ENCODE measurements at places on chromosomes 3 and 15.

GRCh38 chr15:89633585-89633984, 21.7 kb downstream of the KIF7 start:
- DNase-seq = no peak

DNA sequence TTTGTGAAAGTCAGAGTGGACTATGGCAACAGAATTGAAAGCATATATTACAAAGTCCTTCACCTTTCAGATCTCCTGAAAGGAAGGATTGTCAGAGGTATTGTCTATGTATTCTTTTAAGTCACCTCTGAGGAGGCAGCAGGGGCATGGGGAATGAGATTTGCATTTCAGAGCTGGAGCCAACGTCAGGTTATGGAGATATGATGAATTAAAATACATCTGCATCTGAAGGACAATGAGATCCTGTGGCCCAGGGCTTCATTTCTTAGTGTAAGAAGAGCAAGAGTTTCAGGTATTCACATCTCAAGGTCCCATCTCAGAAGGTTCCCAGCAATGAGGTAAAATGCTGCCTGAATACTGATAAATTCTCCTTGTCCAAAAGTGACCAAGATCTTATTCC, 695.8 kb downstream of the TUSC7 start:
- DNase-seq = no peak

DNA sequence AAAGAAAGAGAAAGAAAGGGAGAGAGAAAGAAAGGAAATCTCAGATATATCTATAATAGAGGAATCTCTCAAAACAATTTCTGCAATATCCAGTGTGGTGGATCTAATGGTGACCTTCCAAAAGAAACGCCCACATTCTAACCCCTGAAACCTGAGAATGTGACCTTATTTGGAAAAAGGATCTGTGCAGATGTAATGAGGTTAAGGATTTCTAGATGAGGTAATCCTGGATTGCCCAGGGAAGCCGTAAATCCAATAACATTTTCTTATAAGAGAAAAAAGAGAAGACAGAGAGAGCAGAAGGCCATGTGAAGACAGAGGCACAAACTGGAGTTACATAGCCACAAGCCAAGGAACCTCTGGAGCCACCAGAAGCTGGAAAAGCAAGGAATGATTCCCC, 307.6 kb downstream of the ZBTB20 start:
- DNase-seq = no peak

DNA sequence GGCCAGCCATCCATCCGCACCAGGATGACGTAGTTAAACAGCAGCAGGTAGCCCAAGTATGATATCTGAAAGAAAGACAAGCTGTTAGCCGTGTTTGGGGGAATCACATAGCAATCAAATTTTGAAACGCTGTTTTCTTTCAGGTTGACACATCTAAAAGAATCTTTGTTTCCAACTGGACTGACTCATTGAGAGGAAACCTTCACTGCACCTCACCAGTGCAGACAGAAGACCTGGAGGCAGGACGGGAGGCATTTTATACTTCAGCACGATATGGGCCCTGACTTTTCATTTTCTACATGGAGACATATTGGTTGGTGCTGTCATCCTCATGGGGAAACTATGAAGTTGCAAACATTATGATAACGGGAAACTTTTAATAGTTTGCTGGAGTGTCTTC, 44.2 kb upstream of the MTMR10 start:
- DNase-seq = no peak

DNA sequence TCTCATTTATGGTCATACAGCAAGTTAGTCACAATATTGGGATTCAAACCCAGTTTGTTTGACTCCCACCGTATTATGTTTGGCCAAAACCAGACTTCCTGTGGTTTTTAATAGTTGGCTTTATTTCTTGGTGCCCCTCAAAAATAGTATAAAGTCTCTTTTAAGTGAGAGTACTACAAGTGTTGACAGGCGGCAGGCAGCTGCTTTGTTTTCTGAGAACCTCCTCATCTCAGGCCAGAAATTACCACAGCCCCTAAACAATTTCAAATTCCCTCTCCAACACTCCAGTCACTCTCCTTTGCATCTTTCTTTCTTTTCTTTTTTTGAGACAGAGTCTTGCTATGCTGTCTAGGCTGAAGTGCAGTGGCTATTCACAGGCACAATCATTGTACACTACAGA, 121.5 kb downstream of the POLR2M start:
- DNase-seq = no peak

DNA sequence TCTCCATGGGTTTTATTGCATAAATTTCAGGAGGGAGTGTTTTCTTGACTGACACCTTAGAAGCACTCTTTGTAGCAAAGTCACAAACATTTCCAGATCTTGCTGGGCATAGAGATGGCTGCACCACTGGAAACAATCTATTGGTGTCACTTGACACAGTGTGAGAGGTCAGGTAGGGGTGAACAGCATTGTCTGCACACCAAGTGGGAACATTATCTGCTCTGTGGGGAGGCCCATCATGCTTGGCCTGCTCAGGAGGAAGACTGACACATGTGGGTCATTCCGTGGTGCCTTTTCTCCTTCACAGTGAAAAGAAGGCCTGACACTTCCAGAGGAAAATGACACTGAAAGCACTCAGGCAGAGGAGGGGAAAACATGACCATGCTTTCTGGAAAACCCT, 149.9 kb upstream of the GALNT15 start:
- no peak for DNase-seq

DNA sequence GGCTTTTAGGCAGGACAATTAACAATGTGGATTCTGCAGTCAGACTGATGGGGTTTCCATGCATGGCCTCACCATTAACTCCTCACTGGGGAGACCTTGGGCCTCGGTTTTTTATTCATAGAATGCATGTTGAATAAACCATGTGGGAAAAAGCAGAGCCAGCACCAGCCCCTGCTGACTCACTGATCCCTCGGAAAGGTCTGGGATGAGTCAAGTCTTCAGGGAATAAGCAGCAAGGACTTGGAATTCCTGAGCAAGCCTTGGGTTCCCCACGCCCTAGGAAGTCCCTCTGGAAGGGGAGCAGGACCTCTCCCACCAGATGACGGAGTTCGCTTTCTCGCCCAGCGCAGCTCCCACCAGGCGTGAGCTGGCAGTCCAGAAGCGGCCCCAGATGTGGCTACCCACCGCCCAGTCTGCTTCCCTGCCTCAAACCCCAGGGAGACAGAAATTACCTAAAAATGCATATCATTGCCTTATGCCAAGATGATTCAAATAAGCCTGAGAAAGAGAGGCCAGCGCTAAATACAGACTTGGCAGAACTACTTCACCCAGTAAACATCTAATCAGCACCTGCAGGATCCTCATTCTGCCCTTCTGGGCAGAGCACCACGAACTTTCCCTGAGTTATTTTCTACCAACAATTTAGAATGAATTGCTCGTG, 45.4 kb downstream of the BTD start:
- no peak for DNase-seq

GRCh38 chr15:78291698-78292097, 7.7 kb downstream of the SKIC8 start:
- DNase-seq = no peak

GRCh38 chr3:169356284-169356955, 307.1 kb downstream of the MECOM start:
- no peak for DNase-seq

DNA sequence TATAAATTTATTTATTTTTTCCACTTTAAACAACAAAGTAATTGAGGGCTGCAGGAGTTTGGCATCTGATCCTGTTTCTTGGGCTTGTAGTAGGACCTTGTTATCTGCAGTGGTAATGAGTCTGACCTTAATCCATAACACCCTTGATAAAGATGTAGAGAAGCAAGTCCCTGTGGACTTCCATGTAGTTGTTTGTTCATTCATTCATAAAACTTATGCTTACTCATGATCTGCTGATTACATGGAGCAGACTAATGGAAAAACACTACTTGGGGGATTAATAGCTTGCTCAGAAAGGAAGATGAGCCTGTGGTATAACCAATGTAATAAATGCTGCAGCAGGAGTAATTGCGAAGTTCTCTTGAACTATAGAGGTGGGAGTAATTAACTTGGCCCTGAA, 271.5 kb upstream of the TBL1XR1 start:
- DNase-seq = no peak

DNA sequence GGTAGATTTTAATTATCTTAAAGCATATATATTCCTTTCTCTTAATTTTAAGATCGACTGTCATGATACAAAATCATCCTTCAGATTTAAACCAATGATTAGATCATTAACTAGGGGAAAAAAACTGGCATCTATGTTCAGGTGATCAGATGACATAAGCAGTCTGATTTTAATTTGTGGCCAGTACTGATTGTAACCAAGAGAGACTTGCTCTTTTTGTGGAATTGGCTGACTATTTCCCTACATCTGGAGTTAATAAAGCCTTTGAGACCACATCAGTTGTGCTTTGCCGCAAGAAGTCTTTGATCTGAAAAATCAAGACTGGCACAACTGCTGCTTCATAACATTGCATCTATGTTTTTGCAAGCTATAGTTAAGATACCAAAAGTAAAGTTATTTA, 148.4 kb upstream of the CGNL1 start:
- DNase-seq = no peak

GRCh38 chr3:39892068-39892467, 82.7 kb downstream of the MYRIP start:
- no peak for DNase-seq

- no peak for DNase-seq
These were observed 57.7 kb downstream of the PRTG start for GRCh38 chr15:55685286-55685685.

DNA sequence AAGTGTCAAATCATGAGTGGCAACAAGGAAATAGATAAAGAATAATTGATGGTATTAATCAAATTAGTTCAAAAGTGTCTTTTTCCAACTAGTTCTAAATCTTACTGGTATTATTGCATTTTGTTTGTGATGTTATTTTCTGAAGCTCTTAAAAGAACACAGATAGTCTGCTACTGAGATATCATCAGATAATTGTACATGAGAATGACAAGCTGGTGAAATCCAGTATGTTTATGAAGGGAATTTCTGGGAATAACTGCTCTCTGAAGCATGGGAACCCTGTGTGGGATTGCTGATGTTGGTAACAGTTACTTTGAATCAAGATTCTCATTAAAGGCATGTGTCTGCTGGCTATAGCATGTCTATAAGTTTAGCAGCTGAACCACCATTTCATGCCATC, 190.3 kb upstream of the CDIN1 start:
- DNase-seq = no peak

- DNase-seq = no peak
These were observed 532 bp downstream of the B4GALT4 start for GRCh38 chr3:119240101-119240590.

GRCh38 chr3:71582036-71582611, 1.4 kb downstream of the FOXP1 start:
- DNase-seq = peak; percentile 18

- no peak for DNase-seq
These were observed 285.6 kb upstream of the ARHGEF26 start for GRCh38 chr3:153835540-153835939.

- no peak for DNase-seq
These were observed 5.3 kb upstream of the MTFMT start for GRCh38 chr15:65034719-65035118.

GRCh38 chr3:60192297-60193114, 1058.7 kb downstream of the FHIT start:
- DNase-seq = no peak

- no peak for DNase-seq
These were observed 445.3 kb downstream of the NAALADL2 start for GRCh38 chr3:175304404-175304803.

GRCh38 chr3:16511681-16512434, 1.6 kb downstream of the RFTN1 start:
- peak; percentile 66 for DNase-seq

DNA sequence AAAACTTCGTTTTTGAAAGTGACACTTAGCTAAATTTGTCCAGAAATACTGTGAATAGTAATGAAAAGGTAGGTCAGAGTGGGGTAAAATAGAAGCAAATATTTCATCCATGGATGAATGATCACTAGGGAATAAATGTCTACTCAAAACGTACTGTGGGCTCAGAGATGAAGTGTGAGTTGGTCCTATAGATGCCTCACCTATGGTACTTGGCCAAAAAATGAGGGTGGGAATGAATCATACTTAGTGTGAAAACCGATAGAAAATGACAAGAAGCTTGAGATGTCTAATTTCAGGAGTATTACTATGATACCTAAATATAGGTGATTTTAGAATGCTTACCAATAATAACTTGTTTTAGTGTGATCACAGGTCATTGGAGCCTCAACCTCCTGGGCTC, 155.9 kb downstream of the GMNC start:
- no peak for DNase-seq

DNA sequence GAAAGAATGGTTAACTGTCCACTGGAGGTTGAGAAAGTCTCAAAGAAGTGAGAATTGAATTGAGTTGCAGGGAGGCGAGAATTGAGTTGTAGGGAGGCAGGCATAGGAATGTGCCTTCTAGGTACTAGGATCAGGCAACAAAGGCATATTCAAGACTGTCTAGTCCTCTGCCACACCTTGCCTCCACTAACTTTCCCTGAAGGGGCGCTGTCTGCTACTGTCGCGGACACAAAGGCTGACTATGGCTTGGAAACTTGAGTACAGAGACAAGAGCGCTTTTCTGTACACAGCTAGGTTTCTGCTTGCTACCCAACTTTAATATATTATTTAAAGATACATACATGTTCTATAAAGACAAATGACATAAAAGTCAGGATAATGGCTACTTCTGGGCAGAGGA, 10.4 kb upstream of the FBXL22 start:
- no peak for DNase-seq

- DNase-seq = no peak
These were observed 77.2 kb downstream of the IL1RAP start for GRCh38 chr3:190591080-190591479.

GRCh38 chr15:99052205-99052604, 44.6 kb upstream of the PGPEP1L start:
- no peak for DNase-seq

GRCh38 chr15:60411774-60412425, 14.1 kb upstream of the ANXA2 start:
- no peak for DNase-seq

DNA sequence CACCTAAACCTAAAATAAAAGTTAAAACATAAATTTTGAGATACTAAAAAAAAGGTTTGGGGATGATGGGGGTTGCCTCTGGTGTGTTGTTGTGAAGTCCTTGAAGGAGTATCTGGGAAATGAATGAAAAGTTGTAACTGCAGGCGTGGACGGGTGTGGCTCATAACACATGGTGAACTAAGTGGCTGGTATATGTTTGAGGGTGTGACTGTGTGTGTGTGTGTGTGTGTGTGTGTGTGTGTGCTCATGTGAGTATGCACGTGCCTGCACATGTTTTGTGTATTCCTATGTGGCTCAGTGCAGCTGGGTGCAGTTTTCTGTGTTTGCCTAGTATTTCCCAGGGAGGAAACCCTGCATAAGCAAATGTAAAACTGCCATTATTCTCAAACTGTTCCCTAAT, 229.9 kb upstream of the TRIM42 start:
- no peak for DNase-seq

GRCh38 chr3:151660885-151661284, 72.8 kb upstream of the AADACL2 start:
- DNase-seq = no peak

GRCh38 chr15:68620721-68621527, 42.1 kb downstream of the CORO2B start:
- DNase-seq = no peak
